ENCODE measurements at places on chromosomes 11 and 22.
A peak's percentile ranks its signal among the peaks of the same experiment; 100 is the strongest.

DNA sequence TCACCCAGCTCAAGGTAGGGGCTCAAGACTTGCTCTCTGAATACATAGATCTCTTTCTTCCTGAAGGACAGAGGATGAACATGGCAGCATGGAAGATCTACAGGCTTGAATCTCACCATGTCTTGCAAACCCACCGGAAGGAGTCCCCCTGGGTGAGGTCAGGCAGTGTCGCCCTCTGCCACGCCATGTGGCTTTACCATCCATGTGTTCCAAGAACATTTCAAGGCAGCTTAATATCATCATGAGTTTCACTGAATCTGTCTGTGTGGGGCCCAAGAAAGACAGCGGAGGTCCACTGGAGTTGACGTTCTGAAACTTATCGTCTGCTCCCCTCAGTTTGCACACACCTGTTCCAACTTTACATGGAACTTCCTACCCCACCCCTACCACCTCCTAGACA is 1202.6 kb downstream of the TBC1D22A start:
- DNase-seq, result no peak

DNA sequence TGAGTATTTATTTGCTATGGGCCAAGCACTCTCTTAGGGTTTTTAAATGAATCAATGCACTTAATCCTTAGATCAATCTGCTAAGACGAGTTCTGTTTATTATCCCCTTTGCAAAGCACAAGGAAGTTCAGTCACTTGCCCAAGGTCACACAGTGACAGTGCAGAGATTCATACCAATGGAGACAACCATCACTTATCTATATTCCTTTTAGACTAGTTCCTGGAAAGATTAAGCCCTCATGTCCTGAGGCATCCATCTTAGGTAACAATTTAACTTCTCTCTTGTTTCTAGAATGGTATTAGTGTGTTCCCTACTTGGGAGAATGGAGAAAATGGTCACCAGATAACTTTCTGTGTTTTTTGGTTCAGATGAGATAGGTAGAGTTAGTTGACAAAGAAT is 28.3 kb downstream of the NF2 start:
- DNase-seq, result no peak

DNA sequence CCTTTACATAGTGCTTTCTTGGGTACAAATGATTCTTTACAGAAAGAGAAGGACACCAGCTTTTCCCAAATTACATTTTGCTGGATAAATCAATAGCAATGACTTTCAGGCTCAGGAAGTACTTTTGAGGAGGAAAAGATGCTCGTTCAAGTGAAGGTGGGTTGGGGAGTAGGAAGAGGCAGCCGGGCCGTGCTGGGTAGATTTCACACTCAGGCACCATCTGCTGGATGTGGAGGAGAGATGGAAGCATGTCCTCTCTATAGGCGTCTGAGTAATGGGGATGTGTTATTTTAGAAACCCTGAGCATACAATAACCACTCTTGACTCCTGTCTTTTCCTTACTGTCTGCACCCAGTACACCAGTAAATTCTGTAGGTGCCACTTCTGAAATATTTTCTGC is 152.3 kb upstream of the LARGE1 start:
- no peak for DNase-seq

- DNase-seq, result no peak
Observed at GRCh38 chr11:134997652-134998320, 585.7 kb upstream of the B3GAT1 start.

DNA sequence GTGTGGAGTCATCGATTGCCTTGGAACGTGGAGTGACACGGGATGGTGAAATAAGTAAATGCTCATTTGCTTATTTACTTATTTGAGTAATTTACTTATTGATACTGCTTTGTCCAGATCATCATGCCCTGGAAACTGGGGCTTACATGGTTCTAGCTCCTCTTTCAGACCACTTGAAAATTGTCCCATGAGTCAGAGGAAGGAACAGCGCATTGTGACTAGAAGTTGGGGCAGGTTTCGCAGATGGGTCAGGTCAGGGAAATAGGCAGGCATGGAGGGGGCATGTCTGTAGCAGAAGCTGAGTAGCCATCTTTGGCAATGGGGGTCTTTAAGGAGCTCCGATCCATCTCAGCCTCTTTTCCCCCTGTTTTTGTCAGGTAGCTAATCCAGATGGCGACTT is 104.2 kb upstream of the SORL1-AS1 start:
- no peak for DNase-seq

- DNase-seq, result no peak
Observed at GRCh38 chr22:49827271-49827852, 311 bp downstream of the BRD1 start.

GRCh38 chr11:46877580-46877979 is 31.5 kb upstream of the CKAP5 start:
- no peak for DNase-seq

GRCh38 chr11:126282736-126283591 is at the start of gene TIRAP:
TIRAP (plus strand) TSS chr11:126283093; CDS start chr11:126290895, 7,802 bp downstream.
- DNase-seq, result no peak

GRCh38 chr11:45662665-45663485 is 2.5 kb downstream of the CHST1 start:
- peak; percentile 9 for DNase-seq

DNA sequence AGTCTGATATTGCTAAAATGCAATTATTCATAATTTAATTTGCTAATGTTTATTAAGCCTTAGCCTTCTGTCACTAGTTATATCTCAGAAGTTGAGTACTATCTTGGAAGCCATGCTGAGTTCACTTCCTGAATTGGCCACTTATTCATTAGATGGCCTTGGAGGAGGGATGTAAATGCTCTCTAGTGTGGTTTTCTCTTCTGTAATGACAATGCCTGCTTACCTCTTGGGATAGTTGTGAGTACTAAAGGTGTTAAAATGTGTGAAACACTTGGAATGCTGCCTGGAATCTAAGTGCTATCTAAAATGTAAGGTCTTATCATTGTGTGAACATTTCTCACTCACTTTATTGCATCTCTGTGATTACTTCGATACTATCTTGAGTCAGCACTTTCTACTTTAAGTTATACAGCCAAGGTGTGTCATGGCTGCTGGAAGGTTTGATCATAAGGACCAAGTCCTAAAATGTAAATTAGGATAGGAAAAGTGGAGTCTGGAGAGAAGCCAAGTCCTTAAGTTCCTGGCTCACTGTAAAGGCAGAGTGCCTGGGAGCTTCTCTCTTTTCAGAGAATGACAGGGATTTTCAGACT is 12.4 kb downstream of the GLYATL2 start:
- no peak for DNase-seq

- no peak for DNase-seq
Observed at GRCh38 chr11:2655016-2655719, 44.6 kb downstream of the KCNQ1OT1 start.

- no peak for DNase-seq
Observed at GRCh38 chr11:42345933-42346332, 886.5 kb upstream of the LRRC4C start.

- DNase-seq, result no peak
Observed at GRCh38 chr11:123351375-123351774, 78.7 kb upstream of the GRAMD1B start.

GRCh38 chr11:96156379-96156722 is 186.6 kb downstream of the MAML2 start:
- no peak for DNase-seq

DNA sequence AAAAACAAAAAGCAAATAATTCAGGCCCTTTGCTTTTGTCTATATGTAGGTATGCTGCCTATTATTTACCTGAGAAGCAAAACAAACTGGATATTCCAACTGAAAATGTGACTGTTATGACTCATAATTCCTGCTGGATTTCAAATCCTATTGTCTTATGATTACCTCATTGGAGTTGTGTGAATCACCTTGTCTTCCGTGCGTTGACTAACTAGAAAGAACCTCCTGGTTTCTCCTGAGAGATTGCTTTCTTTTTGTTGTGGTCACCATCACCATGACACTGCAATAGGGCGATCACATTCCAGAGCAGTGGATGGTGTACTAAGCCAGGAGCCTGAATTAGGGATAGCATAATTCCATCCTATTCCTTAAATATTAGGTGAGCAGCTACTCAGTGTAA is 23.0 kb upstream of the EXPH5 start:
- DNase-seq, result no peak

DNA sequence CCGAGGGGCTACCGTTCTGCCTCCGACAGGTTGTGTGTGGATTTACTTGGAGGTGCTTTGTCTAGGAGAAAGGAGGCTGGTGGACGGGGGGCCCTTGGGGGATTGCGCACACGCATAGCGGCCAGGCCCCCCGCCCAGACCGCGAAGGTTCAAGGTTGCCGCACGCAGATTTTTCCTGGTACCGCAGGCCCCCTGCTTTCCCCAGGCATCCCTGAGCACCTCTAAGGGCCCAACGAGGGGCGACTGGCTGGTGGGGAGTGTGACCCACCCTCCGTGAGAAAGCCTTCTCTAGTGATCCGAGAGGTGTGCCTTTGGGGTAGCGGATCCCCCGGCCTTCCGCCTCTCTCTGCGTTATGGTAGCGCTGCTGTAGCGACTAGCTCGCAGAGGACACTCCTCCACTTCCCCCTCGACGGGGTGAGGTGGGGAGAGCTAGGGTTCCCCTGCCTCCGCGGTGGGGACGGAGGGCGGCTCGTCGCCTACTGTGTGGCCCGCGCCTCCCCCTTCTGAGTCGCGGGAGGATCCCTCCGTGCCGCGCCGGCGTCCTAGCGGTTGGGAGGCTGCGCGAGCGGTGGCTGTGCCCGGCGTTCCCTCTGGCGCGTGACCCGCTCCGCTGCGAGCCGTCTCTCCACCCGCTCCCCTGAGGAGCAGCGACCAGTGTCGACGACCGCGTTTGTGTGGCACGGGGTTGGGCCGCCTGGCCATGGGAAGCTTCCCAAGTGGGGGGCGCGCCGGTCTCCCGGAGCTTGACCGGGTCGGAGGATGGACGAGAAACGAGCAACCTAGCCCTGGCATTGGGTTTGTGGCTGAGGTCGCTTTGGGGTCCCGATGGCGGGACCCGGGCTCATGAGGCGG is 3900.0 kb upstream of the OR11H1 start:
- DNase-seq, result no peak

- no peak for DNase-seq
Observed at GRCh38 chr11:77126861-77127234, 1.2 kb upstream of the MYO7A start.

DNA sequence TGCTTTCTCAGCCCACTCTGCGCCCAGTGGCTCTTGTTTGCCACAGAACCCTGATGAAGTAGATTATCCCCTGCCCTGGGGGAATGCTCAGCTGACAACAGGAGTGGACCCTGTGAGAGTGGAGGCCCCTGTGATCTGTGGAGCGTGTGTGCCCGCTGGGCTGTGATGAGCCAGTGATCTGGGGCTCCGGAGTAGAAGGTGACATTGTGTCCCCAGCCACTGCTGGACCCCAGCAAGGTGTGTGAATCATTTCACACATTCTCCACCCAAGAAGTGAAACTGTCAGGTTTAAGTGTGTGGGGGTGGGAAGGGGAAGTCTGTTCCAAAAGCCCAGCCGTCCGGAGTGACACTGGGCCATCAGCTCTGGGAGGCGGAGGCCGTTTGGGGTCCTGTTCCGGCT is 33.1 kb upstream of the GRAMD4 start:
- no peak for DNase-seq

DNA sequence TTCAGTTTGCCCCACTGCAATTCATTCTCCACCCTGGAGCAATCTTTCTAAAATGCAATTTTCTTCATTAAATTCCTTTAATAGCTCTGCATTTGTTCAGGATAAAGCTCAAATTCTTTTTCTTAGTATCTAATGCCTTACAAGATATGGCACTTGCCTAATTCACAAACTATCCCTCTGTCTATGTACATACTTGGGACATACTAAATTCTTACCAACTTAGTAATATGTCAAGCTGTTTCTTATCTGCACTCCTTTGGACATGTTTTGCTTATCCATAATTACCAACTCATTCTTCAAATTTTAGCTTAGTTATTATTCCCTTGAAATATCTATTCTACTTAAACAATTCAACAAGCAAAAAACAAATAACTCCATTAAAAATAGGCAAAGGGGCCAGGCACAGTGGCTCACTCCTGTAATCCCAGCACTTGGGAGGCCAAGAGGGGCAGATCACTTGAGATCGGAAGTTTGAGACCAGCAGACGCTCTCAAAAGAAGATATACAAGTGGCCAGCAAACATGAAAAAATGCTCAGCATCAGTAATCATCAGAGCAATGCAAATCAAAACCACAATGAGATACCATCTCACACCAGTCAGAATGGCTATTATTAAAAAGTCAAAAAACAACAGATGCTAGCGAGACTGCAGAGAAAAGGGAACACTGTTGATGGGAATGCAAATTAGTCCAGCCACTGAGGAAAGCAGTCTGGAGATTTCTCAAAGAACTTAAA is 96.9 kb downstream of the FAM76B start:
- DNase-seq, result no peak

DNA sequence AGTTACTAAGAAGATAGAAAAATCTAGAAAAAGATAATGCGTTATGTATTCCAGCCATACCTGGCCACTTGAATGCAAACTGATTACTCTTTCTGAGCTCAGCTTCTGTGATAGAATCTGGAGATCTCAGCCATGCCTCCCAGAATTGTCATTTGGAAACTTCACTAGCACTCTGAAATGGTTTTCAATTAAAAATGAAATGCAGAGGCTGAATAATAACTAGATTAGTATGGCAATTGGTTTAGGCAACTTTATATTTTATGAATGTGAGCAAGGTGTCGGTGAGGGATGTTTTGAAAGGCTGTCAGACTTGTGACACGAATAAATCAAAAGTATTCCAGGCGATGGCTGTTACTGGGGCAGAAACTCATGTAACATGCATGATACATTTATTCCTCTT is 128.8 kb upstream of the SORL1-AS1 start:
- DNase-seq, result no peak

GRCh38 chr11:87917111-87917510 is 258.1 kb downstream of the RAB38 start:
- no peak for DNase-seq

DNA sequence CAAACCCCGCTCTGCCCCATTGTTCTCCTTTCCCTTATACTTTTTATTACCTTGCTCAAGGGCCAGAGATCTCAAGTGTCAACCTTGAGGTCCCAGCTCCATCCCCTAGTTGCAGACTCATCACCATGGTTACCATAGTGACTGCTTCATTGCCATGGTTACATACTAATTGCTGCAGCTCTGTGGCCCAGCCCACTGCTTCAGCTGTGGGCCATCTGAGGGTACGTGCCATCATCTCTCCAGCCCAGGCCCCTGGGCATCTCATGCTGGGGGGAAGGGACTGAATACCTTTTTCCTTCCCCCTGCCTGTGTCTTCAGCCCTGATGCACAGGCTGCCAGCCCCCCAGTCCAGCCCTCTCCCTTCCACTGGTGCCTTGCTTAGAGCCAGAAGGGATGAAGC is 22.2 kb downstream of the TREH start:
- no peak for DNase-seq

DNA sequence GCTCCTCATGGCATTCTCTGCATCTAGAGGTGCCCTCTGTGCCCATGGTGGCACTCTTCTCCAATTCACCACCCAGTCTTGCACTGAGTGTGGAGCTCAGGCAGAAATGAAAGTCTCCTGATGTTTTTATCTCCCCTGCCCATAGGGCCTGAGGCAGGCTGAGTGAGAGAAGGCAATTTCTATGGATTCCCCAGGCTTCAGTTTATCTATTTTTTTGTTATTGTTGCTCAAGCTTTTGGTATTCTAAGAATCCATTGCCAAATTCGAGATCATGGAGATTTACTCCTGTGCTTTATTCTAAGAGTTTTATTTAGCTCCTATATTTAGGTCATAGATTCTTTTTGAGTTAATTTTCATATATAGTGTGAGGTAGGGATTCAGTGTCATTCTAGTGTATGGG is 40.7 kb downstream of the TSPAN18 start:
- DNase-seq, result no peak
